ENCODE measurements at places on chromosomes 12 and 14.

DNA sequence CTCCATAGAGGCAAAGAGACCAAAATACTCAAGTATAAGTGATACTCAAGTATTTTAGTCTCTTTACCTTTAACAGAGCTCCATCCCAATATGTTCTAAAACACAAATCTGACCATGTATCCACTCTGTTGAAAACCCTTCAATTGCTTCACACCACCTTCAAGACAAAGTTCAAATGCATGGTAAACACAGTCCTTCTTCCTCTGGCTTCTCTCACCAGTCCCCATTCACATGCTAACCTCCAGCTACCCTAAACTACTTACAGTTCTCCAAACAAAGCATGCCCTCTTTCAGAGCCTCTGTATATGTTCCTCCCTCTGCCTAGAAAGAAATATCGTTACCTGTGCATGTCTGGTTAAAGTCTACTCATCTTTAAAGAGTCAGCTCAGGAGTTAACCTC, 100.2 kb downstream of the NUMB start:
- DNase-seq, result no peak

- DNase-seq, result no peak
Measured at GRCh38 chr12:131363393-131363792, 347.5 kb upstream of the SFSWAP start.

DNA sequence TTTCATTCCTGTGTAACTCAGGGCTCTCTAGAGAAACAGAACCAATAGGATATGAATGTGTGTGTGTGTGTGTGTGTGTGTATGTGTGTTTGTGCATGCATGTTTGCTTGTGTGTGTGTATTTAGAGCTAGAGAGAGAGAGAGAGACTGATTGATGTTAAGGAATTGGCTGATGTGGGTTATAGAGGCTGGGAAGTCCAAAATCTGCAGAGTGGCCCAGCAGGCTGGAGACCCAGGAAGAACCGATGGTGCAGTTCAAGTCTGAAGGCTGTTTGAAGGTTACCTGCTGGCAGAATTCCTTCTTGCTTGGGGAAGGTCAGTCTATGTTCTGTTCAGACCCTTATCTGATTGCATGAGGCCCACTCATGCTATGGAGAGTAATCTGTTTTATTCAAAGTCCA, 64.7 kb downstream of the ADCK1 start:
- DNase-seq, result no peak

- no peak for DNase-seq
Measured at GRCh38 chr14:69928111-69928523, 48.9 kb downstream of the SMOC1 start.

- peak; percentile 63 for DNase-seq
Measured at GRCh38 chr12:57127726-57128518, at the start of gene LRP1. LRP1 (plus strand) TSS chr12:57128483; CDS start chr12:57128965, 482 bp downstream.

GRCh38 chr12:52495389-52495788, 2.3 kb upstream of the KRT6A start:
- no peak for DNase-seq

DNA sequence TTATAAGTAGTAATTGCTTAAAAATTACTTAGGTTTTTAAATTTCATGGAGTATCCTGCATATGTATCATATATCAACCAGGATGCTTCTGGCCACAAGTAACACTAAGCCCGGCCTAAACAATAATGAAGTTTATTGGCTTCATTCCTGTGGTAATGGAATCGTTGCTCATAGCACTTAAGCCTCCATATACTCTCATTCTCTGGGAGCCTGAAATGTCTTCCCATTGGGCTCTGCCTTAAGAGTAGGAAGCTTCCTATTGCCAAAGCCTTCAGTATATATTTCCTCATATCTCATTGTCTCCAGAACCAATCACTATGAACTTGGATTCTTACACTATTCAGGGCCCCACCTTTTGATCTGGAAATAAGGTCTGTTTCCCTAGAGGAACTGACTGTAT, 83.8 kb upstream of the DNM1L start:
- DNase-seq, result no peak

DNA sequence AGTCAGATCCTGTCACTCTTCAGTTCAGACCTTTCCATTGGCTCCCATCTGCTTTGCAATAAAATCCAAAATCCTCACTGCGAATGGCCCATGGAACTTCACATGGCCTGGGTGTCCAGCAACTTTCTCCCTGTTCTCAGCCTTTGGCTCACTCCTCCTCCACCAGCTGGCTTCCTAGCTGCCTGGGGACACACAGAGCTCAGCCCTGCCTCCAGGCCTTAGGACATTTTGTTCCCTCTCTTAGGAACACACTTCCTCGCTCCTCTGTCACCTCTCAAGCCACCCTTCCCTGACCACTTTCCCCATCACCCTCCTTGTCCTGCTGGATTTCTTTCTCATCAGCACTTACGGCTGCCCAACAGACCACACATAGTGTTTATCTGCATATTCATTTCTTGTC, 419.6 kb downstream of the MED13L start:
- DNase-seq, result no peak

DNA sequence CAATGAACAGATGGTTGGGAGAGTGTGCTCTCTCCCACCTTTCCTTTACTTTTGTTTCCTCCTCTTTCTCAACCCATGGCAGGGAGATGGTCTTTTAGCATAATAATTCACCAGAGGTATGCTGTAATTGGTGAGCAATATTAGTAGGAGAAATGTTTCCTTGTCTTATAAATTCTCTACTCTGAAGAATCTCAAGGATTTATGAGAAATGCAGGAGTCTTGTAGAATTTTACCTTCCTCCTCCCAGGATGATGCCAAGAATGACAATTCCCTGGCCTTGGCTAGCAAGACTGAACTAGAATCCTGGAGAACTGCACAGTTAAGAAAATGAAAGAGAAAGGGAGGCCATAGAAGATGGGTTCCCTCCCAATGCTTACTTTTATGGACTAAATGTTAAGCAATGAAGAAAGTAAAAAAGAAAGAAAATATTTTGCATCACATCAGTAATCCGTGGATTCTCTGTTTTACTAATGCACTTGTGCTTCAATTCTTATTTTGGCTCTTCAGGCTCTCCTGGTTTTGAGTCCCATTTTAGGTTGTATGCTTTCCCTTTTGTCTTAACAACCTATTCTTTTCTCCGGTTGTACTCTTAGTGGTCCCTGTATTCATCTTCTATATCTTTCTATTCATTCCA, 192.9 kb upstream of the GARIN6 start:
- no peak for DNase-seq

DNA sequence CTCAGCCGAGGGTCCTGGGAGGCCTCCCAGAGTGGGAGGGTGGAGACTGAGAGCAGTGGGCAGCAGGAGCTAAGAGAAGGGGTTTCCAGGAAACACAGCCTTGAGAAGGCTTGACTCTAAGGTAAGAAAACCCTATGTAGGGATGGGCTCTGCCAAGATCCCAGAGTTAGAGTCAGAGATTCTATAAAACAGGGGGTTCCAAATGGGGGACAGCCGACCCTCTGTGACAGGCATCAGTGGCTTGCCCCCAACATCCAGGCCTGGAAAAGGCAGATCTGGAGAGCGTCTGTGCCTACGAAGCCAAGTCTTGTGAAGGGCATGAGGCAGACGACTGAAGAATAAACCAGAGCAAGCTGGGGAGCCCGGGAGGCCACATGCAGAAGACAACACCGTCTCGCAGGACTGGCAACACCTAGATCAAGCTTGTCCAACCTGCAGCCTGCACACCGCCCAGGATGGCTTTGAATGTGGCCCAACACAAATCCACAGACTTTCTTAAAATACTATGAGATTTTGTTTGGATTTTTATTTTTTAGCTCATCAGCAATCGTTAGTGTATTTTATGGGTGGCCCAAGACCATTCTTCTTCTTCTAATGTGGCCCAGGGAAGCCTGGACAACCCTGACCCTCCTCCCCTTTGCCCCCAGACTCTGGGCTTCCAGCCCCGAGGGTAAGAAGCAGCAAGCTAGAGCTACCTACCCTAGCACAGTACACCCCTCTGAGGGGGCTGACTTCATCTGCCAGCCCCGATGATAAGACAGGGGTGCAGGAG, 42.1 kb downstream of the PRMT8 start:
- no peak for DNase-seq

GRCh38 chr14:34134484-34134883, 183.6 kb upstream of the EGLN3 start:
- DNase-seq, result no peak

GRCh38 chr12:132444957-132445883, 44.7 kb upstream of the FBRSL1 start:
- DNase-seq, result peak; percentile 37

DNA sequence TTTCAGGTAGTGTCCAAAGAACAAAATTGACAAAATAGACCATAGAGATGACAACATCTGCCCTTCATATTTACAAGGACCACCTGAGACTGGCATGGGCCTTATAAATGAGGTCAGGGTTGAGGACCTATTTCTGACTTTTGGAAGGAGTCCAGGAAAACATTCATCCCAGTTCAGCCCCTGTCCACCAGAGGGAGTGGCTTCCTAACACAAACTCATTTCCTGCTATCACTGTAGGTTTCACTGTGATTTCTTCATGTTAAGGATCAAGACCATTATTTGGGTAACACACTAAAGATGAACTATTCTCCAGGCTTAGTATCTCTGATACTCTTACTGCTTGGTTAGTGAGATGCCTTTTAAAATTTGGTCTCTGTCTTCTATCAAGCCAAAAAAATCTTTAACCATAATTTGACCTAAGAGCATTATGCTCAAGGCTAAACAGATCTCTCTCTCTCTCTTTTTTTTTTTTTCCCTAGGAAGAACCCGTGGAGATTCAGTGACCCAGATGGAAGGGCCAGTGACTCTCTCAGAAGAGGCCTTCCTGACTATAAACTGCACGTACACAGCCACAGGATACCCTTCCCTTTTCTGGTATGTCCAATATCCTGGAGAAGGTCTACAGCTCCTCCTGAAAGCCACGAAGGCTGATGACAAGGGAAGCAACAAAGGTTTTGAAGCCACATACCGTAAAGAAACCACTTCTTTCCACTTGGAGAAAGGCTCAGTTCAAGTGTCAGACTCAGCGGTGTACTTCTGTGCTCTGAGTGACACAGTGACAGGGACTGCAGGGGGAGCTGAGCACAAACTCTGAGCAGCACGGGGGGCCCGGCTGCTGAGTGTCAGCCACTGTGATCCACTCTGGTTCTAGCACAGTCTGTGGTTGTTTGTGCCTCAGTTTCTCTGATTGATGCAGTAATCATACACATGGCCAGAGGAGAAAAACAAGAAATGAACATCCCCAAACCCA, 267.6 kb upstream of the OR4E1 start:
- DNase-seq, result no peak

- no peak for DNase-seq
Measured at GRCh38 chr14:89730687-89731086, 223.8 kb downstream of the EFCAB11 start.

DNA sequence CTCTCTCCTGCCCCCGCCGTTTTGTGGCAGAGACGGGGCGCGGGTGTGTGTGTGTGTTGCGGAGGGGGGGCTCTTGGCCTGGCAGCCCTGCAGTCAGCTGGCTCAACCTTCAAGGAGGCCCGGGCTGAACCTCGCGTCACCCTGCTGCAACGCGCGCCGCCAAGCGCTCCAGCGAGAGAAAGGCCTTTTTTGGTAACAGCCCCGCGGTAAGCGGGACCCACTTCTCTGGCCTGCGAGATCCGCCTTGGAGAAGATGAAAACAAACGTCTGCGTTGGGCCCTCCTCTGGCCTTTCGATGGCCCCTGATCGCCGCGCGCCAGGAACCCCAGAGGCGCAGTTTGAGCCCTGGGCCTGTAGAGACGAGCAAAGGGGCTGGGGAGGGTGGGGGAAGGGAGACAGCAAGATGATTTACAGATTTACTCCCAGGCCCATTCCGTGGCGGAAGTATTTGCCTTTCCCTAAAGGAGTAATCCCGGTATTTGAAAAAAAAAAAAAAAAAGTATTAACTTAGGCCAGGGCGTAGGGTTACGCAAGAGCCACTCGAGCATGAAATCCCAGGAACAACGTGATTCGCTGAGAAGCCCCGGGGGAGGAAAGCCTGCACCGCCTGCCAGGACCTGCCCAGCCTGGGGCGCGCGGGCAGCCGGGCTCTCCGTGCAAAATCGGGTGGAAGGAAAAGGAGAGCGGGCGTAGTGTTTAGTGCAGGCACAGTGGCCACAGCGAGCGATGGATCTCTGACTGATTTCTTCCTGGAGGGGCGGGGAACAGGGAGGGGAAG, 4.5 kb upstream of the IRF2BPL start:
- no peak for DNase-seq

GRCh38 chr12:121595520-121595919, 14.7 kb upstream of the KDM2B start:
- DNase-seq, result no peak

DNA sequence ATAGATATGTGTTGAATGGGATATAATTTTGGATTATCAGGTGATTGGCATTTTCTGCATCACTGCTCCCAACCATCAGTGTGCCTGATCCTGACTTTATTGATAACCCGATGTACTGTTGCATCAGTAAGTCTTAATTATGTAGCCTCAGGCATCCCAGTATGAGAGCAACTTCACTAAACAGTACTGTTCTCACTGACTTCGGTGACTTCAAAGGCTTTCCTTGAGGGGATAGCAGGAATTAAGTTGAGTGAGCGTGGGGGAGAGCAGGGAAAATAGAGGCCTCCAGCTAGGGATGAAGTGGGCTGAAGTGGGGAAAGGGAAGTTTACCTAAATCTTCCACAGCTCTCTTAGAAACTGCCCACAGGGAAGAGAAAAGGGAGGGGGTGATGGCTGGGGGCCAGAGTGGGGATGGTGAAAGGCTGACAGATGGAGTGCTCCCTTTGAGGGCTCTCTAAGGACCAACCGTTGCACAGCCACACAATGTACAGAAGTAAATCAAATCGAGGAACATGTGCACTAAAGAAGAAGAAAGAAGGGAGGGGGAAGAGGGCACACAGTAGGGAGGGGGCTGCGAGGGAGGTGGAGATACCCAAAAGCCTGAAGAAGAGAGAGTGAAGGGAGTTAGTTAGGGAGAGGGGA, 10.7 kb upstream of the NEUROD4 start:
- DNase-seq, result no peak

DNA sequence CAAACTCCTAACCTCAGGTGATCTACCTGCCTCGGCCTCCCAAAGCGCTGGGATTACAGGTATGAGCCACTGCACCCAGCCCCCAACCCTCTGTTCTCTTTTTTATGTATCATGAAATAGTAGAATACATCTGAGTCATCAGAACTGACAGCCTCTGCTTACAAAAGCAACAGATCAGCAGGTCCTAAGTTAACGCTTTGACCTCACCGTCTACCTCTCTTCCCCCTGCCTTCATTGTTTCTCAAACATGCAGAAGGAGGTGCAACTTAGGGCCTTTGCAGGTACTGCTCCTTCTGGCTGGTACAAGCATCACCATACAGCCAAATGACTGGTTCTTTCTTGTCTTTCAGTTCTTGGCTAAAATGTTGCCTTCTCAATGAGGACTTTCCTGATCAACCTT, 249.2 kb downstream of the PAWR start:
- DNase-seq, result no peak

DNA sequence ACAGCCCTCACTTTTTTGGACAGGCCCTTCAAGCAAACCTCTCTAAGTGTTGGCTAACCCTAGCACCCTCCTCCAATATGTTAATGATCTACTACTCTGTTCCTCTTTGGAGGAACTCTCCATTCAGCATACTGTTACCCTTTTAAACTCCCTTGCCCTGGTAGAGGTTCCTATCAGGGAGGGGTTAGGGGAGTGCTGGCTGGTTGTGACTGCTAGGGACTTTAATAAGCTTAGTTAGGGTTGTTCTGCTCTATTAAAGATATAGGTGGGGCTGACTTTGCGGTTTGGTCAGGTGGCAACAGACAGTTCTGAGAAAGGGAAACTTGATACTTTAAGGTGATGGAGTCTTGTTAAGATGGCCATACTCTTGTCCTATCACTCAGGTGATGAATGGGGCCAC, 301.5 kb upstream of the FBXO33 start:
- DNase-seq, result no peak

- no peak for DNase-seq
Measured at GRCh38 chr14:91351512-91351862, 66.1 kb downstream of the CCDC88C start.

Data from activated CD8-positive, alpha-beta memory T cell treated with anti-CD3 and anti-CD28 coated beads for 1 hour (primary cell).